Stimulated activated naive CD8-positive, alpha-beta T cell treated with anti-CD3 and anti-CD28 coated beads, Interleukin-15, amount 100 ng/mL, for 72 hours (primary cell): ENCODE measurements at places on chromosomes 1 and 21.
A peak's percentile ranks its signal among the peaks of the same experiment; 100 is the strongest.

DNA sequence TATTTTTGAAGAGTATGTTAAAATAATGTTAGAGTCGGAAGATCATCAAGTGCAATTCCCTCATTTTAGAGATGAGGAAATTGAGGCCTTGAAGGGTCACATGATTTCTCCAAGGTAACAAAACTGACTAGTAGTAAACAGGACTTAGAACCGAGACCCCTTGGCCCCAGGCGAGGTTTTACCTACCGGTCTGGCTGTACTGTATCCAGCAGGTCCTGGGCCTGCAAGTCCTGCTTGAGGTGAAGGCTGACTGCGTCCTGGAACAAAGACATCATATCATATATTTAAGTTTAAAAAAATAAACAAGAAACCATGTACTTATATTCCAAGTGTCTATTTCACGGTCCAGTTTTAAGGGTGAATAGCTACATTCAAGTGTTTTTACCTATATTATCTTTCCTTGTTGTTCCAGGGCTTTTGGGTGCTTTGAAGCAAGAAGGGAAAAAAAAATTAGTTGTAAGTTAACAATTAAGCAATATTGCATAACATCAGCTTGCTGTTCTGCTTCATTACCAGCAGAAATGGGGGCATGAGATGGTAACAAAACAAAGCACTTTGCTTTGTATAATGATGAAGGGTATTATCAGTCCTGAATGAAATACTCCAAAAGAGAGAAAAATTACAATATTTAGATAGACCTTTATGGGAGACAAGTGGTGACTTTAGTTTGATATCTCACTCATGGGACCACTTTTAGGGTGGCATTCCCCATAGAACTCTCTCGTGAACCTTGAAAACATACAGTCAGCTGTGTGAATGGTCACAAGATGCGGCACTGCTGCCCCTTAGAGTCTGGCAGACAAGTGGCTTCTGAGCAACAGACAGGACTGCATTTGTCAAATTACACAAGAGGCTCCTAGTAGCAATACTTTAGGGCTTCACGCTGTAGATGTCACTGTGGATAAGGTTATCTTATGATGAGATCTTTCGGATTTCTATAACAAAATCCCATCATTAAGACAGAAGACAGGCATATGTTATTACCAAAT lies 29.8 kb upstream of the CFAP298 start:
- DNase-seq: no peak

GRCh38 chr1:157245823-157246222 lies 107.6 kb upstream of the ETV3 start:
- no peak for DNase-seq

GRCh38 chr1:232386721-232387510 lies 243.0 kb downstream of the SIPA1L2 start:
- no peak for DNase-seq

DNA sequence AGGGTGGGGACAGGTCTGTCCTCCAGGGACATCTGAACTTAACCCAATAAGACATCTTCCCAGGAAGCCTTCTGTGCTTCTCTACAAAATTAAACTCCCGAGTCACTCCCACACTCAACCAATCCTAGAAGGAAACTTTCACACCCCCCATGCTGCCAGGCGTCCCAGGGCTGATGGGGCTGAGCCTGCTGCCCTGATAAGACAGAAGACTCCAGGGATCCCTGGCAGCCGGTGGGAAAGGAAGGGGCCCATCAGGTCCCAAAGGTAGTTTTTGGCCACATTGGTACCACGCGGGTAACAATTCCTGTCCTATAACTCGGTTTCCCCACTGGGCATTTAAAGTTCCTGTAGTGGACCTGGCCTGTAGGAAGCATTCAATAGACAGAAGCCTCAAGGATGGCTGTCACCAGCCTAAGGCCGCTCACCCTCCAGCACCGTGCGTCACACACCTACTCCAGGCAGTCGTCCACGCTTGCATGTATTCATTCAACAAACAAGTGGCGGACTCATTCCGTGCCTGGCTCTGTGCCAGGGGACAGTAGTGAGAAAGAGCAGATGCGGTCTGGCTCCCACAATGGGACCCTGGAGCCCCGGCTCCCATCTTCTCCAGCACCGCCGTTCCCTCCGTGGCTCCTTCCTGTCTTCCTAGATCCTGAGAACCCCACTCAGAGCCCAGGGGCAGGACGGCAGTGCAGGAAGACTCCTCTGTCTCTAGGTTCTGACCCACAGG lies 465.2 kb downstream of the NPHP4 start:
- DNase-seq: no peak

DNA sequence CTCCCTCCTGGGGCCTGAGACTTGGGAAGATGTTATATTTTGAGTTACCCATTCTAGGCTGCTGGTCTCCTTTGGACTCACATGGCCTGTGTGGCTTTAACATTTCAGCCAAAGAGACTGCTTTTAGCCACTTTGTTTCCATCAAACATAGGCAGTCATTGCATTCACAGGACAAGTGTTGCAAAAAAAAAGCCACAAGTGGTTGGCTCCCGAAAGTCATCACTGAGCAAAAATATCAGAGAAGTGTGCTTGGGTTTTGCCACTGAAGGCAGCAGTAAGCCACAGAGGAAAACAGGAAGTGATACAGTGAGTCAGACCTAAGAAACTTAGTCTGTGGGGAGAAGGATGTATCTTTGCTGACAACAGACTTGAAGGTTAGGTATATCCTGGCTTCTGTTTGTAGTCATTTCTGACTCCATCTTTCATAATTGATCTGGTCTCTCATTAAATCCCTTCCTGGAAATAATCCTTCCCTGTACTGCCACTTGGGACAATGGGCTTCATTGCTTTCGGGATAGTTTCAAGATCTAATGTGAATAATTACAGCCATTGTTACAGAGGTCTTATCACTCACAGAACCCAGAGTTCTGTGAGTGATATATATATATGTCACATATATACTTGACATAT lies 80.9 kb downstream of the COLGALT2 start:
- peak; percentile 66 for DNase-seq

DNA sequence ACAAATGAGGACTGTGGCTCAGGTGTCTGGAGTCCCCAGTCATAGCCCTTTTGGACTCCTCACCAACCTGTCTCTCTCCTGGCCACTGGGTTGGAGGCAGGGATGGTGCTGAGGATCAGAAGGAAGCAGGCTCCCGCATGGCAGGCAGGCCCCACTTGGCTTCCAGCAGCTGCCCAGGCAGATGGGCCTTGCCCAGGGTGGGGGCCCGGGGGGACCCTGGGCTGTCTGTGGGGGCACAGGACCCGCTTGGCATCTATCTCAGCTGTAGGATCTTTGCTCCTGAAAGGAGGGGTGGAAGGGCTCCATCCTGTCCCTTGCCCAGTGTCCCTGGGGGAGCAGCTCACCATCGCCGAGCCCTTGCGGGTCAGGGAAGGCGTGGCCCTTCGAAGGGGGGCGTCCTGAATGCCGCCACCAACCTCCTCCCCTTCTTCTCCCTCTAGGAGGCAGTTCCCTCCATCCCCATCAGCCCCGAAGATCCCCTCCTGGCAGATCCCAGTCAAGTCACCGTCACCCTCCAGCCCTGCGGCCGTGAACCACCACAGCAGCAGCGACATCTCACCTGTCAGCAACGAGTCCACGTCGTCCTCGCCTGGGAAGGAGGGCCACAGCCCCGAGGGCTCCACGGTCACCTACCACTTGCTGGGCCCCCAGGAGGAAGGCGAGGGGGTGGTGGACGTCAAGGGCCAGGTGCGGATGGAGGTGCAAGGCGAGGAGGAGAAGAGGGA lies 154.5 kb downstream of the PEX14 start:
- no peak for DNase-seq

- no peak for DNase-seq
Observed at GRCh38 chr1:165988817-165989216, 161.4 kb downstream of the UCK2 start.

DNA sequence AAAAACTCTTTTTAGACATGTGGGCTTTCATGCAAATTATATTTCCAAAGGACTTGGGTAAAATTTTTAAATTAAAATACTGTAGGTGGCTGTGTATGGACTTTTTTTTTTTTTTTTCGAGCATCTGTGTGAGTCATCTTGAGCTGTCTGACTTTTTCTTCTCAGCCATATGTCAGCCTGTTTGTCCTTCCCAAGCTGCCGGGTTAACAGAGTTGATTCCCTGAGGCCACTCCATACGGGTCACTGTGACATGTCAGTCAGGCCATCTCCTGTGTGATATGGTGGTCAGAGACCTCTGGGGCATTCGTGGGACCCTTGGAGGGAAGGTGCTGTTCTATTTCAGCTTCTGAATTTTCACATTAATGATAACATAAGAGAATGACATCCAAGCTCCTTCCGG lies 148.3 kb downstream of the KCNJ6 start:
- no peak for DNase-seq

DNA sequence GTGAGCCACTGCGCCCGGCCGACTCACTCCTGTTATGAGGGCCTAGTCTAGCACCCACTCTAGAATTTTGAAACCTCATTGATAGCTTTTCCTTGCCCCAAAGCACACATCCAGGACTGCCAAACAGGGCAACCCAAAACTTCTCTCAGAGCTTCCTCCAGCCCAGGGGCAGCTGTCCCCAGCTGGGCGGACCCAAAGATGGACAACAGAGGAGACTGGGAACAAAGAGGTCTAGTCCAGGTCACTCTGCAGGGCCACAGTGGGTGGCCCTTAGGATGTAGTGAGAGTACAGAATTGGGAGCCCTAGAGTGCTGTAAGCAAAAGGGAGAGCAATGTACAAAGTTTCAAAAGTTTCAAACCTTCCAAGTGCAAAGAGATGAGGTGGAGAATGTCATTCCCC lies 1.2 kb downstream of the CD34 start:
- no peak for DNase-seq

DNA sequence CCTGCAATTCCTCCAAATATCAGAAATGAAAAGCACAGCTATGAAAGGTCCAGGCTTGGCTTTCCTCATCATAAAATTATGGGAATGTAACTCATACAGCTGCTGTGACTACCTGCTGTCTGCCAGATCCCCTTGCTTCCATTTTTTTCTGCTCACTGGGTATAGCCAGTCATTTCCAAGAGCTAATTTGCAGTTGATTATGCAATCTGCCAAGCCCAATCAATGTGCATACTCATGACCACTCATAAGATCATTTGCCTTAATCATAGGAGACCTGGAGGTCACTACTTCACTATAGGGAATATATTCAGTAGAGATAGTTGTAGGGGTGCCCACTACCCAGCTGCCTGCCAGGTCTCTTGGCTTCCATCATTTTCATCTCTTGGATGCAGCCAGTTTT lies 417.7 kb upstream of the ZRANB2 start:
- no peak for DNase-seq

GRCh38 chr21:31873696-31874599 lies 1.1 kb downstream of the HUNK start:
- peak; percentile 58 for DNase-seq

DNA sequence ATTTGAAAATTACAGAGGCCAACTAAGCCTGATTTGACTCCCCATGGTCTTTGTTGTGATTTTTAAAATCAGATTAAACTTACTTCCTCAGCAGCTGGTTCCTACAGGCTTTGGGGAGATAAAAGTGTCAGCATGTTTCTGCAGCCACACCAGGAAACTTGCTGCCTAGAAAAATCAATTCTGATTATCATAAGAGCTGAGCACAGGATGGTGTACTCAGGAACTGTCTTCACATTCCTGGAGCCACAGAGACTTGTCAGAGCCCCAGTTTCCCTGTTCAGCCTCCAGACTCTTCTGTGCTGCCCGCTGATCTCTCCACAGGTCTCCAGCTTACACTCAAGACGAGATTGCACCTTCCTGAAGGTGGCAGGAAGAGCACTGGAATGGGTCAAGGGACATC lies 23.9 kb downstream of the RAB3B start:
- no peak for DNase-seq

- no peak for DNase-seq
Observed at GRCh38 chr21:44875316-44875700, 1.8 kb upstream of the PTTG1IP start.

DNA sequence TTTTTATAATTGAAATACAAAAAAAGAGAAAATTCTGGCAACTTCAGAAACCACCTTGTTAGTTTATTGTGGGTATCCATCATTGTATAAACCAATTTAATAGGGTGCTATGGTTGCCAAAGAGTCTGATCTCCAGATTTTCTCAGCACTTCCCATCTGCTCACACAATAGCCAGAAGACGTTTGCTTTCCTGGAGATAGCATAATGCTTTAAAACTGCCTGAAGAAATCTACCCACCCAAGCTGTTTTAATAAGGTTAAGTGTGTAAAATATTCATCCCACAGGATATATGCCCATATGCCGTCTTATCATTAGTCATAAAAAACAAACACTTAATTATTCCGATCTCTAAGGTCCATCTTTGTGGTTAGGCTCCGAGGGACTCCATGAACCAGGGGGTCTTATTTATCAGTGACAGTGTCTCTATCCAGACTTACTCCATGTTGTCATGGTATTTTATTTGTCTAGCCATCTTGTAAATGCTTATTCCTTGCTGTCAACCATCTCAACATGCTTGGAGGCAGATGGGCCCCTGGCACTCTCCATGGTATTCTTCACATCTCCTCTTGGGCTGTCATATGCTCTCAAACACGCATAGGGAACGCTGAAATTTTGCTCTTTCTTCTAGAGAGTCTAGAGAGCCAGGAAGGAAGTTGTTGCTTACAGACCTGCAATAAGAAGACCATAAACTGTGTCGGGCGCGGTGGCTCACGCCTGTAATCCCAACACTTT lies 58.5 kb downstream of the MAP10 start:
- no peak for DNase-seq
